Eye (tissue), 1 donor: ENCODE measurements at places on chromosomes 13 and 19.

DNA sequence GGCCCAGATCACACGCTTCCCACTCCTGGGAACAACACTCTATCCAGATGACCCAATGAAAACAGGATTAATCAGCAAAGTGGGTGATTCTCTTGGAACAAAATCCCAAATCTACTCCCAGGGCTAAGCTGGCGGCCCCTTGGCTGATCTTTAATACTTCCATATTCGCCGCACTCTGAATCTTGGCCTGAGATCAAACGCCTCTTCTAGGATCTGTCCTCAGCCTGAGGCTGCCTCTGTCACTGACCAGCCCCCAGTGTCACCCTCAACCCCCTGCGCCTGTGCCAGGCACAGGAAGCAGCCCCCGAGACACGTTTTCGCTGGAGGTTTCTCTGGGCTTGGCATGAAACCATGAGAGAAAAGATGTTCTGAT lies 2.4 kb upstream of the CTXN1 start:
- DNase-seq: no peak

DNA sequence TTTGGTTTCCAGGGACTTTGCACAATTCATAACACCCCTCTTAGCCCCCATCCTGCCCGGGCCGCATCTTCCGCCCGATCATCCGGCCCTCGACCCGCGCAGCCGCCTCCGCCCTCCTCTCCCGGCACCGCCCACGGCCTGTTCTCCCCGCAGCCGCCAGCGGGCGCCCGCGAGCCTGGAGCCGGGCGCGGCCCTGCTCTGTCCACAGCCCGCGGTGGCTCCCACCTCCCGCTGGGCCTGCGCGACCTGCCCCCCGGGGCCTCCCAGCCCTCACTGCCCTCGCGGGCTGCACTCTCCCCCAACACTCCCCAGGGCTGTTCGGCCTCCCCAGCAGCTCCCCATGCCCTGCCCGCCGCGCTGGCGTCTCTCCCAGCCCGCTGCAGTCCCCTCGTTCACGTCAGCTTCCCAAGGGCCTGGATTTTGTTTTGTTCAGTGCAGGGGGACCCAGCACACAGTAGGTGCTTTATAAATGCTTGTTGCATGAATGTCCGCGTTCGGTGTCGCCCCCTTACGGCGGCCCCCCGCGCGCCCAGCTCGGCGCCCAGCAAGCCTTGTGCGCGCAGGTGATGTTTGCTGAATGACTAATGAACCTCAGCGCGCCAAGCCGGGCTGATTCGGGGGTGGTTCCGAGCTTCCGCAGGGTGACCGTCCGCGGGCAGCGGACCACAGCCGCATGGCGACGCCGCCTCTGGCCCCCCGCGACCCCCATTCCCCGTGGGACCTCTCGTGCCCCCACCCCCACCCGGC lies 4.6 kb upstream of the APC2 start:
- DNase-seq: peak; percentile 94

DNA sequence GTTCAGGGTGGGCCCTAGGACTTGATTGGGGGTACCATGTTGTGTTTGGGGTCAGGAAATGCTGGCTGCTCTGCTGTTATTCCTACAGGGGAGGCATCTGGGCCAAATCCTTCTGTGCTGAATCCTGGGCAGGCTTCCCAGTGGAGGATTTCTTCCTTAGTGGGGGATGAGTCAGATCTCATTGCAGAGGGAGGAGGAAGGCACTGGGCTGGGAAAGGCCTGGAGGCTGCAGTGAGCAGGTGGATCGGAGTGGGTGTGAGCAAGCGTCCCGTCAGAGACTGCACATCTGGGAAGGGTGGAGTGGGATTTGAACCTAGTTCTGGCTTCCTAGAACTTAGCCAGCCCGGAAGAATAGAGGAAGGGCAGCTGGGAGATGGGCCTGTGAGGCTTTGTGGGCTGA lies 11.5 kb downstream of the CCDC124 start:
- no peak for DNase-seq

GRCh38 chr19:47581605-47582319 lies 8.8 kb upstream of the ZNF541 start:
- DNase-seq: no peak

GRCh38 chr19:54489341-54489740 lies 13.3 kb upstream of the LAIR2 start:
- no peak for DNase-seq

- DNase-seq: peak; percentile 69
Measured at GRCh38 chr13:46387064-46387851, at the start of gene RUBCNL. Gene RUBCNL, minus strand, starts transcription at chr13:46387252. Its CDS starts 14,777 bp downstream, at chr13:46372475.

GRCh38 chr13:83201506-83201905 lies 680.8 kb downstream of the SLITRK1 start:
- DNase-seq: no peak
